Fibroblast of pulmonary artery (primary cell): ENCODE measurements at places on chromosomes 12 and 14.
A peak's percentile ranks its signal among the peaks of the same experiment; 100 is the strongest.

- DNase-seq = no peak
These were observed 7.0 kb downstream of the KCNH3 start for GRCh38 chr12:49545815-49546214.

DNA sequence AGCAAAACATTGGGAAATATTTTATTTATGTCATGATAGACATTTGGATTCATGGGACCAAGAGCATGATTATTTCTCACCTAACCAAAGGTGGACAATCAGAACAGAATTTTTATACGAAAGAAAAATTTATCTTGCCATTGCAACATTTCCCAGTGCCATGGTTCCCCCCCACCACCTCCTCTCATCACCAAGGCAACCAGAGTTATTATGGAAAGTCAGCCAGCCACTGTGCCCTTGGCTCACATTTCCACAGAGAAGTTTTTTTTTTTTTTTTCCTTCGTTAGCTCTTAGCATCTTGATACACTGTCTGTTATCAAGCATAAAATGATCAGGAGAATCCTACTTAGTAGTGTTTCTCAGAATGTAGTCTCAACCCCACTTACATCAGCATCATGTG lies 176.4 kb upstream of the TMTC1 start:
- DNase-seq = peak; percentile 6

DNA sequence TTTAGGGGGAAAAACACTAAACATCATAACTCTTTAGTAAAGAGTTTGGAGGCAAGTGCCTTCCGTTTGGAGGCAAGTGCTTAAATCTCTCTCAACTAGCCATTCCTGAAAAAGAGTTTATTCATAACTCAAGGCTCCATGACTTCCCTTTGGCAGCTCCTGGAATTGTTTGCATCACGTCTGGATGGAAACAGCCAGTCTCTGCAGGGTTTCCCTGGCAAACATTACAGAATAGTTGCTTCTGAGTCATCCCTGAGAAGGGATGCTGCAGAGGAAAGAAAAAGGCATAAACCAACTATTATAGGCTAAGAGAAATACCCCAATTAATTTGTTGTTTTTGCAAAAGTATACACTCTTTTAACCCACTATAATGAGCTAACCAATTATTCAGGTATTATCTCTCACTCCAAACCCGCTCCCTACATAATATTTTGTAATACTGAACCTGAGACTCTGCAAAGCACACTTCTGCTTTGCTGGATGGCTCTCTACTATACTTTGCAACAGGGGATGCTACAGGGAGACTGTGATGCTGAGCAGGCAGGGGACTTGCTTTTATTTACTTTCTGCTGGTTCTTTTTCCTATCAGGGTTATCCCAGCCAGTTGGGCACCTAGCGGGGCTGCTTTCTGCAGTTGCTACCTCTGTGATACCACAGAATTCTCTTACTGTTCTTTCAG lies 497.7 kb downstream of the FUT8 start:
- DNase-seq = peak; percentile 74

- no peak for DNase-seq
These were observed 24.4 kb downstream of the MAP3K9 start for GRCh38 chr14:70784886-70785285.

DNA sequence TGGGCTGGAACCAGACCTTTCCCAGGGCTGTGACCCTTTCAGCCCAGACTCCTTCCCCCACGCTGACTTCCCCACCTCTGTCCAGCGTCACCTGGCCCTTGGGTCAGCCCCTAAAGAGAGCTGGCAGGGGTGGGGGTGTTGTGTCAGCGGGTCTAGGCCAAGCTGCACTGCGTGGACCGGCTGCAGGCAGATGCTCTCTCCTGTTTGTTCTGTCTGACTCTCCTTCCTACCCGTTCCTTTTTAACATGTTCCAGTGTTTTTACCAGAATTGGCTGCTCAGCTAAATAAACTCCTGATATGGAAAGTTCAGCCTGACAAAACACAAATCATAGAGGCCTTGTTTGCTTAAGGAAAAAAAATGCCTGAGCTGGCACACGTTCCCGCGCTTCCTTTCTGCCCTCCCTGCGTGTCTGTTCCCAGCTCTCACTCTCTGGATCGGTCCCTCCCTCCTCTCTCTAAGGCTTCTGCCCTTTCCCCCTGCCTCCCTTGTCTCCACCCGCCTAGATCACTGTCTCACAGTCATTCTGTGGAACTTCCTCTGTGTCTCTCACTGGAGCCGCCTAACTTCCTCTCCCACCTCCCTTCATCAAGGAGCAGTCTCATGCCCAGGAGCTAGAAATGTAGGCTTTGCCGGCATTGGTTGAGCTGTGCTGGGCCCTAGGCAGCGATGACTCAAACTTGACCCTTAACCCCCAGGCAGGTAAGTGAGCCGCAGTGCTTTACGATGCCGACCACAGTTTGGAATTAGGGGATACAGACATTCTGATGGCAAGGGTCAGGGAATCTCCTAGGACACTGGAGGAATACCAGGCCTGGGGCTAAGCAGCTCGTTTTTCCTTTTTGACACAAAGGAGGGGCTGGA lies 15.5 kb upstream of the MLXIP start:
- peak; percentile 83 for DNase-seq

DNA sequence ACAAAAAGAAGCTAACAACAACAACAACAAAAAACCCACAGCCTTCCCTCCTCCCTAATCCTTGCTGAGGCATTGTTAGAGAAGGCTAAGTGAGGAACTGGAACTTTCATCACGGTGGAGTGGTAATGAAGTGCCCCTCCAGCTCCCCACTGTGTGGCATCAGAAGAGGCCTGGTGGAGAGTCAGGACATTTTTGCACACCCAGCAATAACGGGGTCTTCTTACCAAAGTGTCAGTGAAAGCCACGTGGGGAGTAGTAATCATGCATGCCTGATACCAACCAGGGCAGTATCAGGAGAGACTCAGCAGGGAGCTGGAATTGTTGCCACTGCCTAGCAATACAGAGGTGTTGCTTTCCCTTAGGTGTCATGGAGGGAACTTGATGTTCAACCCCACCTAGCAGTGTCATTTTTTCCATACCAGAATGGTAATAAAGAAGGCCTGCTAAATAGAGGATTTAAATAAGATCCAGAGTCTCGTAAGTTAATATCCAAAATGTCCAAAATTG lies 299.7 kb upstream of the RGS6 start:
- no peak for DNase-seq

DNA sequence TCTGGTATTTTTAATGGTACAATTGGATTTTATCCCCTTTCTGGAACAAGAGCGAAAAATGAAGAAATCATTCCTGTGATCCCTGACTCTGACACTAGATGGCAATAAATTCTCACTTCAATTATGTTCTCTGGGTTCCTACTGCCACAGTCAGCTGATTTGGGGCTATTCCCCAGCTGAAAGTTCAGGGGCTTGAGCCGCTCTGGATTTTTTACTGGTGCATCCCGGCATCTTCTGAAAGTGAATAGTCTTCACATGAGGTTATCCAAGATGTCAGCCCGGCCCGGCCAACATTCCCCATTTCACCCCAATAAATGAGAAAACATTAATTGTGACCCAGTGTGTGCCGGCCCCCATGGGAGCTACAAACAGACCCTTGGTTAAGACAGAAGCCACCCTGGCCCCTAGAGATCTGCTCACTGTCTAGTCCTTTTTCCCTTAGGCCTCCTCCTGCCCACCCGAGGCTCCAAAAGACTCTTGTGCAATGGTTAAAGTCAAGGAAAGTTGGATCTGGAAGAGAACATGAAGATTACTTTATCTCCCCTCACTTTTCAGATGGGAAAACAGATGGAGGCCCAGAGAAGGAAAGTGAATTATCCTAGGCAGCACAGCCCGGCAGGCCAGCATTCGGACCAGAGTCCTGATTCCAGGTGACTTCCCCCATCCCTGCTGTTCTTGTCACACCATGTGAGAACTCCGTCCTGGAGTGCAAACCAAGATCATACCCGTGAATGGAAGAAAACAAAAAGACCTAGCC lies 20.8 kb downstream of the CKAP4 start:
- DNase-seq = peak; percentile 78

DNA sequence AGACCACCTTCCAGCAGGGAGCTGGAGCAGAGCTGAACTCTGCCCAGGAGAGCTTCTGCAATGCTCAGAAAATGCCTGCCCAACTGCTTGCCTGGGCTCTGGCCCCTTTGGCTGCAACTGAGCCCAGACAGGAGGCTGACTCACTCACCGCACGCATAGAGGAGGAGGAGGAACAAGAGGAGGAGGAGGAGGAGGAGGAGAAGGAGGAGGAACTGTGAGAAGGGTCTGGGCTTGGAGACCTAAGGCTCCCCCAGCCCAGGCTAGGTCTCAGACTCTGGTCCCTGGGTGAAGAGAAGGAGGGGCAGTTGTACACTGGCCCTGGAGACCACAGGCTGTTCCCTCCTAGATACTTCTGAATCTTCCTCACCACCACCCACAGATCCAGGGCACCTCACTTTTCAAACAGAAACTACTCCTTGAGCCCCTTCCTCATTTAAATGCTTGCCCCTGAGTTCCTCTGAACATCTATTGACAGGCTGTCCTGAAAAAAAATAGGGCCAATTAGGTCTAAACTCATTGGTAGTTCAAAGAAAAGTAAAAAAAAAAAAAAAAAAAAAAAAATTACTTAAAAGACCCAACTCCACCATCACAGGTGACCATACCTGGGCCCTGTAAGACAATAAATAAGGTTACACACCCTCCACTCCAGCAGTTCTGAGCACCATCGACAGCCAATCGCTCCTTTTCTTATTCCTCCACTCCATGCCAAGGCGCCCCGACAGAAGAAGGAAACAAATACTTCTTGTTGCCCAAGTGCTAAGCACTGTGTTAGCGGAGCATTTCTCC lies 674 bp downstream of the VDR start:
- DNase-seq = peak; percentile 73

- DNase-seq = no peak
These were observed 19.5 kb downstream of the SERPINA3 start for GRCh38 chr14:94631536-94632304.

DNA sequence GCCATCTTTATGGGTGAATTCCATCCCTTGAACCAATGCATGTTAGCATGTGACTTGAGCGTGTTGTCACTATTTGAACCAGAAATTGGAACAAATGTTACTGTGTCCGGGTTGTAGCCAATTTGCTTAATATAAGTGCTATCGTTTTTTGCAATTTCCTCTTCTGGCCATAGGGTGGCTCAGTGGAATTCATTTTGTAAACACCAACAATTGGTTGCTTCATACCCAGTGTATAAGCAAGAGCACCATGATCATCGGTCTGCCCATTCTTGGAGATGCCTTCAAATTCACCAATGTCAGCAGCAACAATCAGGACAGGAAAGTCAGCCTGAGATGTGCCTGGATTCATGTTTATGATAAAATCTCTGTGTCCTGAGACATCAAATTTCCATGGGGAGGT lies 5.0 kb upstream of the NEDD1 start:
- DNase-seq = no peak

DNA sequence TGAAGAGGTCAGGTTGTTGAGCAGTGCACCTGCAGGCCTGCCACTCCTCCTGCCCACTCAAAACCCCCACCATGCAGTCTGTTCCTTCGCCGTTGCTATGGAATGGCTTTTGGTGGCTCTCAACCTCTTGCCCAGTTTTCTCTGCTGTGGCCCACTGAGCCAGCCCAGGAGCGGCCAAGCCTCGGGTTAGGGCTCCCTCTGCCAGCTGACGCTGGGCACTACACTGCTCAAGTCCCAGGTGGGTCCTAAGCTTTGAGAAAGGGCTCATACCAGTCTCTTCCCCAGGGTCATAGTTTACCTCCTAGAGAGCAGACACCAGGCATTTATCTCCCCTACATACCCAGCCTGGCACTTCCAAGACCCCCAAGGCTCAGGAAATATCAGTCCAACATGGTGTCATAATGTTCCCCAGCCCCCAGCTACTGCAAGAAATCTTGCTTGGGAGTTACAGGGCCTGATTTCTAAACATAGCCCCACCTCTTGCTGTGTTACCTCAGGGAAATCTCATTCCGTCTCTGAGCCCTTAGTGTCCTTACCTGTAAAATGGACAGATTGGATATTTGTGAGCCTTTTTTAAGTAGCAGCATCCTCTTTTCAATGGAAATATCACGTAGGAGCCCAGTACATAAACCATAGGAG lies 59.4 kb downstream of the TSPAN11 start:
- peak; percentile 60 for DNase-seq

- DNase-seq = no peak
These were observed 536 bp upstream of the DAAM1 start for GRCh38 chr14:59187802-59188460.

GRCh38 chr12:34186492-34186891 lies 164.2 kb downstream of the ALG10 start:
- DNase-seq = no peak

DNA sequence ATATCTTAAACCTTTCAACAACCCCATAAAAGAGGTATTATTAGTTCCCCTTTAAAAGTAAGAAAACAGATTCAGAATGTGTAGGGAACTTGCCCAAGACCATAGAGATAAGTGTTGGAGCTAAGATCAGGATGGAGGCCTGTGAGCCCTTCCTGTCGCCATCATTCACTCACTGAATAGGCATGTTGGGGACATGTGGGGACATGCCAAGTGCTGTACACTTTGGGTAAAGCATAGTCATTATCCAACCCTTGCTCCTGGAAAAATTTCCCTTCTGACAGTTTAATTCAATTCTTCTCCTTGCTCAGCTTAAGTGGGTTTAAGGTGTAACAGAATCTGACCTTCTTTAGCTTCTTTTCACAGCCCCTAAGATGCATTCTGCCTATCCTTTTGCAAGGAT lies 28.0 kb upstream of the C12orf42 start:
- DNase-seq = no peak

DNA sequence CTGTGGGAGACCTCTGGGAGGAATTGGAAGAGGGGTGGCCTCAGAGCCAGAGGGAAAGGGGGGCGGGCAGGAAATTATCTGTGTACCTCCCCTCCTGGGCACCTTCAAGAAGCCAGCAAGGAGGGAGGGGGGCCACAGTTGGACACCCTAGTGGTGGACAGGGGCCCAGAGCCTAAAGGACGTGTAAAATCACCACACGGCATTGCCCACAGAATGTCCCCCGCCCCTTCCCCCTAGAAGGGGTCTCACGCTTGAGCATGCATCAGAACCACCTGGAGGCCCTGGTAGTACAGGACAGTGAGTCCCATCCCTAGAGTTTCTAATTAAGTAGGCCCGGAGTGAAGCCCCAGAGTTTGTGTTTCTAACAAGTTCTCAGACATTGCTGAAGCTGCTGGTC lies 8.2 kb downstream of the ENDOU start:
- no peak for DNase-seq

DNA sequence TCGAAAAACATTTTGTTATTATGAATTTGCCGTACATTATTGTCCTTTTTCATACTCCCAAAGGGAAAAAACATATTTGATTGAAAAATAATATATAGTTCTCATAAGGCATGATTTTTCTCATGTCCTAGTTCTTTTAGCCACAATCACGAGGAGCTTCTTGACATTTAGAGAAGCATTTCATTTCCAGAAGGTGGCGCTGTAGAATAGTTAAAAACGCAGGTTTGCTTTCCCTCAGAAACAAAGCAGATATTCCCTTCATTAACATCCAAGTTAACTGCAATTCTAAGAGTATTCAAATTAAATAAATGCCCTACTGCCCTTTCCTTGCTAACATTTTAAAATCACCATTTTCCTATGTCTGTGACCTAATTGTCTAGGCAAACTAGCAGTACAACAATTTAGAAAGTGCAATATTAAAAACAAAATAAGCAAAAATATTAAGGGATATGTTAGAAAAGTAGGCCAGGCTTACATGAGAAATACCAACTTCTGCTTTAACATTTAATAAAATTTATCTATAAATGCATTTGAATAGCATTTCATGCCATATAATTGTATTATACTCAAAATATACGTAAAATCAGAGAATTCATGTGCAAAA lies 10.9 kb upstream of the PIK3C2G start:
- DNase-seq = peak; percentile 85

GRCh38 chr12:89405626-89406345 lies 53.5 kb upstream of the DUSP6 start:
- no peak for DNase-seq
